ENCODE measurements at places on chromosomes 2 and 18.

DNA sequence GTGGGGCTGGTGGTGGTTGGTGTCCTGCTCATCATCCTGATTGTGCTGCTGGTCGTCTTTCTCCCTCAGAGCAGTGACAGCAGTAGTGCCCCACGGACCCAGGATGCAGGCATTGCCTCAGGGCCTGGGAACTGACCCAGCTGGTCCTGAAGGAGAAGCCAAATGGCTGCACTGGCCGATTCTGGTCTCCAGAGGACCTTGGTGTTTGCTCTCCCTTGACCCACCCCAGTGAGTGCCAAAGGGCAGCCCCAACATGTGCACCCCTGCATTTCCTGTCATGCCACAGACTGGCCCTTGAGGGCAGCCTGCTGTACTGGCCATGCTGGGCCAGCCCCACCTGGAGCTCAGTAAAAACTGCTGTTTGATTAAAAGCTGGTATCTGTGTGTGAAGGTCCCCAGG is 2.5 kb upstream of the RNF181 start:
- peaks cover 3% of the 10 kb centered on the region for H3K36me3 ChIP-seq
- H3K4me3 ChIP-seq: no peak overlapping the region
- peaks cover 37% of the 10 kb centered on the region for H3K4me1 ChIP-seq
- no peak for DNase-seq
- peaks cover 9% of the 10 kb centered on the region for H3K27me3 ChIP-seq
- H3K27ac ChIP-seq: no peak overlapping the region

GRCh38 chr2:64052463-64053241 is 33.4 kb upstream of the VPS54 start:
- H3K27me3 ChIP-seq: peaks cover 5% of the 10 kb centered on the region
- no peaks in the 10 kb centered on the region for H3K36me3 ChIP-seq
- no peak overlapping the region for H3K27ac ChIP-seq

DNA sequence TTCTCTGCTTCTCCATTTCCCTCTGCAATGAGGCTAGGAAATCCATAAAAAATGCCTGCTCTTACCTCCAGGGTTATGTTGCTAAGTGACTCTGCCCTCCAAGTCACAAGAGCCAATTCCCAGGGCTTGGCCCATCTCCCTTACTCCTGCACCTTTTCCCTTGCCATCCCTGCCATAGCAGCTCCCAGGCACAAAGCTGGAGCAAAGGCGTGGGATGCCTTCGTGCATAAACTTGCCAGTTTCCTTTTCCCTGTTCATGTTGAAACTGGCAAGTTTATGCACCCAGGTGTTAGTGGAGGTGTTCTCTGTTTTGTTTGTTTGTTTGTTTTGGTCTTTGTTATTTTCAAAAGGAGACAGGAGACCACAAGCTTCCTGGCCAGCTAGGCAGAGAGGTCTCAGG is 195.1 kb downstream of the ACKR3 start:
- H3K4me3 ChIP-seq: no peak overlapping the region
- H3K27me3 ChIP-seq: peaks cover 4% of the 10 kb centered on the region
- no peaks in the 10 kb centered on the region for H3K4me1 ChIP-seq

- no peaks in the 10 kb centered on the region for H3K36me3 ChIP-seq
- no peaks in the 10 kb centered on the region for H3K4me1 ChIP-seq
- no peak for DNase-seq
- no peak overlapping the region for H3K4me3 ChIP-seq
- no peak overlapping the region for H3K27ac ChIP-seq
- peaks cover 2% of the 10 kb centered on the region for H3K27me3 ChIP-seq
Observed at GRCh38 chr2:49226360-49226759, 72.0 kb upstream of the FSHR start.

DNA sequence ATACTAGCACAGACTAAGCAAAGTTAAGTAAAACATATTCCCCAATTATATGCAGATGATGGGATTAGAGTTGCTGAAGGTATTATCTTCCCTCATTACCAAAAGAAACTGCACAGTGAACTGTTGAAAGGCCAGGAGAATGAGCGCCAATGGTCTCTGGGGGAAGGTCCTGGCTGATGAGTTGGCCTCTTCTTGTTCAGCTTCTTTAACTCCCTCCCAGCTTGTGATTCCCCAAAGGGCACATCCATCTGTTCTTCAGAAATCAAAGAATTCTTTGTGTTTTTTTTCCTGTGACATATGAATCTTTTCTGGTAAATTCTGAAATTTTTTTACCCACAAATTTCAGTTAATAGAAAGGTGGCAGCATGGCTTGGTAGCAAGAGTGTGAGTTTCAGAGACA is 667.6 kb downstream of the CNTNAP5 start:
- H3K27me3 ChIP-seq: no peaks in the 10 kb centered on the region
- no peak overlapping the region for H3K4me3 ChIP-seq
- DNase-seq: no peak
- H3K27ac ChIP-seq: no peak overlapping the region
- no peaks in the 10 kb centered on the region for H3K4me1 ChIP-seq

DNA sequence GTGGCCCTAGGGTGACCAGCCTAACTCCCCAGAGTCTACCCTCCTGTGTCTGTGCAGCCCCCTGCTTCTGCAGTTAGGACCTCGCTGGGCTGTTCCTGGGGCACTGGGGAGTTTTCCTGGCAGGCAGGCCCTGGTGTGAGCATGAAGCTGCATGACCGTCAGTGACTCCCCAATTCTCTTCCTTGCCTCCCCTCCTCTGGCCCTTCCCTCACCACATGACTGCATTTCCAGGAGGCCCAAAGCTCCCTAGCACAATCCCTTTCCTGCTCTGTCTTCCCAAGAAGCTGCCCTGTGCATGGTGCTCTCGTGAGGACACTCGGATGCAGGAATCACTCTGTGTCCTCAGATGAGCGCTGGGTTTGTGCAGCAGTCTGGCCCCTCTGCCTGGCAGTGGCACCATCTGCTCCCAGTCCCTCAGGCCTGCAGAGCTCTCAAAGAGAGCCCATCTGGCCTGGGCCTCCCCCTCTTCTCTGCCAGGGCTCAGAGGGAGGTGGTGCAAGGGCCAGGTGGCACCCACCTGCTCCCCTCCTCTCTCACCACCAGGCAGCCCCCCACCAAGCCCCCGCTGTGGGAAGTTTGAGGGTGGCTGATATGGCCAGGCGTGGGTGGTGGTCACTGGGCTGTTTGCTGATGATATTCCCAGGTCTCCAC is 125.6 kb upstream of the HS6ST1 start:
- H3K27ac ChIP-seq: no peak overlapping the region
- no peaks in the 10 kb centered on the region for H3K4me1 ChIP-seq
- H3K27me3 ChIP-seq: peaks cover 2% of the 10 kb centered on the region
- DNase-seq: no peak
- no peak overlapping the region for H3K4me3 ChIP-seq
- no peaks in the 10 kb centered on the region for H3K36me3 ChIP-seq

DNA sequence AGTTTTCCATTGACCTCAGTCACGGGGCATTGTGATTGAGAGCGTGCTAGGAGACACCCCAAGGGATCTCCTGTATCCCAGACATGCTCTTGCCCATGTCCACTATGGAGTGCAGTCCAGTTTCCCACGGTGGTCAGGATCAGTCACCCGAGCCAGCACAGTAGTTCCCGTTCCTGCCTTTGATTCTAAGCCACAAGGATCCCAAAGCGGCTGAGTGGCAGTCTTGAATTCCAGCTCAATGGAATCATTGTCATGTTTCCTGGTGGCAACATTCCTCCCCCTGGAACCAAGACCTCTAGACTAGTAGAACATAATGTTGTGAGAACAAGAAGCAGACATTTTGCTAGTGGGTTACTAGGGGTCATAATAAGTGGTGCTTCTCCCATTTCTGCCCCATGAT is 154.3 kb downstream of the SEPTIN10 start:
- no peak for DNase-seq
- no peaks in the 10 kb centered on the region for H3K36me3 ChIP-seq
- no peak overlapping the region for H3K27ac ChIP-seq
- H3K27me3 ChIP-seq: peaks cover 1% of the 10 kb centered on the region
- no peak overlapping the region for H3K4me3 ChIP-seq

GRCh38 chr2:20617892-20618467 is 32.9 kb downstream of the HS1BP3 start:
- no peak for DNase-seq
- H3K4me3 ChIP-seq: no peak overlapping the region
- peak overlapping the region; percentile 64 for H3K27ac ChIP-seq

DNA sequence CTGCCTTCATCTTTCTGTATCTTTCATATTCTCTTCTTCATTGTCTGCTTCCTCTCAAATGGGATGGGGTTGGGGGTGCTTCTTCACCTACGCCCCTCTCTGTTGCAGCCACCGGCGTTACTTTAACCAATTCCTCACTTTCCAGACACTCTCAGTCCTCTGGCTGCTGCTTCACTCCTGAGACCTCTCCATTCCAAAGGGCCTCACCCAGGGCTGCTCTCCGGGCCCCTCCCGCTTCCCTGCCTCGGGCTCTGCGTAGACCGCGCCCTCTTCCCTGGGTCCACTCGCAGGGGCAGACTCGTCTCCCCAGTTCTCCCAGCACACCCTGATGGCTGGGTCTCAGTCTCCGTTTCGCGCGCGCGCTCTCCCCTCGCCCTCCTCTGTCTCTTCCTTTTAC is 926 bp downstream of the SERPINB8 start:
- H3K4me3 ChIP-seq: peak overlapping the region; percentile 97
- H3K4me1 ChIP-seq: peaks cover 33% of the 10 kb centered on the region
- DNase-seq: no peak
- peak overlapping the region; percentile 83 for H3K27ac ChIP-seq
- H3K36me3 ChIP-seq: no peaks in the 10 kb centered on the region

- no peak overlapping the region for H3K27ac ChIP-seq
- no peak for DNase-seq
- H3K27me3 ChIP-seq: no peaks in the 10 kb centered on the region
- H3K4me1 ChIP-seq: peaks cover 15% of the 10 kb centered on the region
Observed at GRCh38 chr2:105104208-105104731, 66.4 kb downstream of the MRPS9 start.

- H3K4me3 ChIP-seq: no peak overlapping the region
- no peaks in the 10 kb centered on the region for H3K36me3 ChIP-seq
- H3K27me3 ChIP-seq: no peaks in the 10 kb centered on the region
- no peak for DNase-seq
- no peak overlapping the region for H3K27ac ChIP-seq
Observed at GRCh38 chr18:32373995-32374394, 96.7 kb downstream of the GAREM1 start.

GRCh38 chr18:54696616-54697293 is 105.7 kb downstream of the DYNAP start:
- DNase-seq: no peak
- no peak overlapping the region for H3K4me3 ChIP-seq

DNA sequence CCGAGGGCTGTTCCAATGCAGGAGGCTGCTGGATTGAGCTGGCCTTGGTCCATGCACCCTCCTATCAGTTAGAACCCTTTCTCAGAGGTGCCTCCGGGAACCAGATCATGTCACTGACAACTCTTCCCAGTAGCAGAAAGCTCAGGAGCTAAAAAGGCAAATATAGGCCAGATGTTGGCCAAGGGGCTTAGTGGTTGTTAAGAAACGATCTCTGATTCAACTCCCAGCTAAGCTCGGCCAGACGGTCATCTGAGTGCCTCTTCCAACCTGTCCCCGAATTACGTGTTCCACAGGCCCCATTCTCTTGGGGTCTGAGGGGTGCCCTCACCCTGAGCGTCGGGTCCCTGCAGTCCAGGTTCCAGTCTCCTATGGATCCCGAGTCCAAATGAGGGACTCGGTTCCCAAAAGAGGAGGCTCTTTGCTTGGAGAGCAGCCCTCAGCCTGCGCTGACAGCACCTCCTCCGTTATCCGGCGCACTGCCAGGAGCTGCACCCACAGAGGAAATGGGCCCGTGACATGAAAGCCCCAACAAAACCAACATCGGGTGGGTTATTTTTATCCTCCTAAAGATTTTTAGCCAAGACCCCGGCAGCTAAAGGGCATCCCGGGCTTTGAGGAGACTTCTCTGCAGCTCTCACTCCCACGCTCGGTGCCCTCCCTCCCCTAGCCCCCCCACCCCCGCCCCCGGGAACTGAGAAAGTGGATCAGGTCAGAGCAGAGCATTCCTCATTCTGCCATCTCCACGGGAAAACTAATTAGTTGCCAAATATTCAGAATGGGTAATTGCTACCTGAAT is 106.6 kb upstream of the ID2 start:
- peak overlapping the region; percentile 76 for H3K4me3 ChIP-seq
- no peaks in the 10 kb centered on the region for H3K36me3 ChIP-seq
- H3K4me1 ChIP-seq: peaks cover 37% of the 10 kb centered on the region
- H3K27ac ChIP-seq: peak overlapping the region; percentile 4
- peak; percentile 58 for DNase-seq

DNA sequence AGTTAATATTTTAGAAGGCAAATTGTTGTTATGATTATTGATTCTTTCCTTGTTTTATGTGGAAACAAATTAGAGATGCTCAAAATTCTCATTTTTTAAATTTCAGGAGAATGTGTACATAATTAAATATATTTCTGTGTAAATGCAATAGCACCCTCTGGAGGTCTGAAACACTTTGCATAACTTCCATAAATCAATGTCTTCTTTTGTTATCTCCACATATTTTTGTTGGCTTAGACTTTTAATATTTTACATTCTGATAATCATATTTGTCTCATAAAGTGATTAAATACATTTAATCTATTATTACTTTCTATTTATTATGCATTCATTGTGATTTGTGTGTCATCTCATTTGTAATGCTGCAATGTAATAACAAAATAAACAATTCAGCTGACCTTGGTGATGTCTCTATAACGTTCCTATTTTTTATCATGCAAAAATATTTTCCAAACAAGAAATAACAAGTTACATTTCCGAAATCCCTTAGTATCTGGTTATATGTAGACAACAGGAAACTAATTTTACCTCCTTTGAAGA is 201.8 kb upstream of the GALNT5 start:
- H3K4me3 ChIP-seq: no peak overlapping the region
- H3K27me3 ChIP-seq: no peaks in the 10 kb centered on the region
- H3K27ac ChIP-seq: no peak overlapping the region
- no peak for DNase-seq

- no peak overlapping the region for H3K4me3 ChIP-seq
- no peak overlapping the region for H3K27ac ChIP-seq
Observed at GRCh38 chr2:128036748-128037607, 9.1 kb upstream of the SAP130 start.

- peak overlapping the region; percentile 48 for H3K4me3 ChIP-seq
- H3K36me3 ChIP-seq: no peaks in the 10 kb centered on the region
Observed at GRCh38 chr2:20223407-20224163, 1.3 kb downstream of the SDC1 start.

DNA sequence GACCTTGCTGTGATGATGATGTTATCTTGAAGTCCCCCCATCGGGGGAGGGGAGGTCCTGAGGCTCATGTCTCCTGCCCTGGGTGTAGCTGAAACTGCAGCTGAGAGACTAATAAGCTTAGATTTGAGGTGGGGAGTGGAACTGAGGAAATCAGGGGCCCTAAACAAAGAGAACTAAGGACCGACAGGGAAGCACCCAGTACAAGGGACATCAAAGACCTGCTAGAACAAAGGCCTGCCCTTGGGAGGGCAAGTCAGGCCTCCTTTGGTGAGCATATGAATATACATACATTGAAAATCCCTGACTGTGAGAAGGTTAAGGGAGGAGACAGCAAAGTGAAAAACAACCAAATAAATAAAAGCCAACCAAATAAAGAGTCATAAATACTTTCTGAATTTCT is 1132.5 kb upstream of the CELF4 start:
- H3K27ac ChIP-seq: no peak overlapping the region
- H3K36me3 ChIP-seq: no peaks in the 10 kb centered on the region
- no peaks in the 10 kb centered on the region for H3K4me1 ChIP-seq
- H3K4me3 ChIP-seq: no peak overlapping the region

- H3K27ac ChIP-seq: no peak overlapping the region
- no peaks in the 10 kb centered on the region for H3K4me1 ChIP-seq
- H3K27me3 ChIP-seq: peaks cover 8% of the 10 kb centered on the region
- peaks cover 4% of the 10 kb centered on the region for H3K36me3 ChIP-seq
- no peak overlapping the region for H3K4me3 ChIP-seq
Observed at GRCh38 chr2:36708041-36708741, 11.7 kb downstream of the VIT start.

GRCh38 chr2:83103613-83104012 is 1355.5 kb downstream of the SUCLG1 start:
- H3K36me3 ChIP-seq: no peaks in the 10 kb centered on the region
- H3K4me1 ChIP-seq: no peaks in the 10 kb centered on the region
- DNase-seq: no peak
- no peak overlapping the region for H3K4me3 ChIP-seq
- H3K27me3 ChIP-seq: no peaks in the 10 kb centered on the region

Measured in immature natural killer cell (primary cell).